ENCODE measurements at places on chromosomes 12 and 14. TPM values are rescaled to one million over a fixed set of nuclear protein-coding genes. Genes with fewer than 3 reads are reported as not detected.
A peak's percentile ranks its signal among the peaks of the same experiment; 100 is the strongest.

The NR4A1 gene
- 24.5 TPM for total RNA-seq

The GALNT6 gene
- 5.0 TPM for total RNA-seq

The HCAR1 gene
- total RNA-seq, result 8.0 TPM

The HOMEZ gene
- 15.0 TPM for total RNA-seq

The GALNT16 gene
- 9.5 TPM for total RNA-seq

The SLC5A8 gene
- 0.22 TPM for total RNA-seq

The PRPF39 gene
- total RNA-seq, result 42.3 TPM

The MYF6 gene
- 0.61 TPM for total RNA-seq

The CPM gene
- total RNA-seq, result 13.8 TPM

The MAP4K5 gene
- total RNA-seq, result 91.3 TPM

DNA sequence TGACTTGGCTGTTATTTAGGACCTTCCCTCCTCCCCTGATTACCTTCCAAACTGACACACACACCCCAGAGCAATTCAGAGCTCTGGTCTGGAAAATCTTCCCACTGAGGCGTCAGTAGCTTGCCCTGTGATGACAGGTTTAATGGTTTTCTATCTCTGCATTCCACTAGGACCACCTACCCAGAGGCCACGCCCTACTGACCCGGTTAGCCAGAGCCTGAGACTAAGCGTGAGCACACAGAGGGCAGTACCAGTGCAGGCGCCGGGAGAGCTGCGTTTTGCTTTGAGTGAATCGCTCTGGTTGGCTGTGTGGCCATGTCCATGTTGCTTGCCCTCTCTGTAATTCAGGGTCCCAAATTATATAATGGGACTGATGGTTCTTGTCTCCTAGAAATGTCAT is 36.2 kb upstream of the ATP2A2 start:
- H3K27me3 ChIP-seq, result no peaks in the 10 kb centered on the region
- H3K4me3 ChIP-seq, result no peak overlapping the region
- H3K36me3 ChIP-seq, result peaks cover 10% of the 10 kb centered on the region
- H3K4me1 ChIP-seq, result peaks cover 38% of the 10 kb centered on the region
- DNase-seq, result no peak

DNA sequence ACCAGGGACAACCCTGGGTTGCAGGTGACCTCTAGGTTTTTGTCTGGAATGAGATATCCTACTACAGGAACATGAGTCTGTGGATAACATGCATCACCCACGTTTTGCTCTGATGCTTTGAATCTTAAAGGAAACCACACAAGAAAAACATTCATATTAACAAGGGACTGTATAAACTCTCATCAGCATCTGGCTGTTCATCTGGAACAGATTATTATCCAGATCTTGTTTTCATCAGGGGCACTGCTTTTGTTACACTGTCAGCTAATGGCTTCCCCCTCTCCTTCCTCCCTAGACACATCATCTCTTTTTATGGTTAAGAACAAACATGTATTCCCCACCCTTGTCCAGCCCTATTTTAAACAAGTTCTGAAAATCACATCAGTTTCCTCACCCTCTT is 1095.7 kb downstream of the AACS start:
- H3K4me1 ChIP-seq, result no peaks in the 10 kb centered on the region
- H3K4me3 ChIP-seq, result no peak overlapping the region
- no peaks in the 10 kb centered on the region for H3K36me3 ChIP-seq
- DNase-seq, result no peak
- no peak overlapping the region for H3K27ac ChIP-seq
- H3K27me3 ChIP-seq, result no peaks in the 10 kb centered on the region

DNA sequence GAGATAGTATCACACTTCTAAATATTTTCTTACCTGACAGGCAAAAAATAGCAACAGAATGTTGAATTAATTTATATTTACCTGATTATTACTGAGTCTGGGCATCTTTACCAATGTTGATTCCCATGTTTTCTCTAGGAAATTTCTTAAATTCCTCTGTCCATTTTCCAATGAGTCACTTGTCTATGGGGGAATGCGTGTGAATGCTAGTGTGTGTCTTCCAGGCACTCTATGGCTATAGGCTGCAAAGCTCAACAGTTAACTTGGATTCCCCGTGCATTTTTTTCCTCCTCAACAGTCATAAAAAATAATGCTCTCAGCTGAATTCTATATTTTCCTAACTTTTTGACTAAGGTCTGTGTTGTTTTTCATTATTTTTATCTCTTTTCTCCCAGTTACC is 1385.8 kb upstream of the FLRT2 start:
- no peaks in the 10 kb centered on the region for H3K4me1 ChIP-seq
- H3K27ac ChIP-seq, result no peak overlapping the region
- H3K27me3 ChIP-seq, result no peaks in the 10 kb centered on the region
- H3K4me3 ChIP-seq, result no peak overlapping the region

- H3K4me1 ChIP-seq, result no peaks in the 10 kb centered on the region
- no peak overlapping the region for H3K4me3 ChIP-seq
- no peak for DNase-seq
- no peak overlapping the region for H3K27ac ChIP-seq
- H3K27me3 ChIP-seq, result no peaks in the 10 kb centered on the region
Measured at GRCh38 chr12:96274331-96274730, 80.2 kb downstream of the ELK3 start.

GRCh38 chr12:126706300-126706699 is 1560.7 kb upstream of the TMEM132C start:
- H3K27me3 ChIP-seq, result peaks cover 2% of the 10 kb centered on the region
- DNase-seq, result no peak
- H3K4me3 ChIP-seq, result no peak overlapping the region
- no peaks in the 10 kb centered on the region for H3K36me3 ChIP-seq
- no peak overlapping the region for H3K27ac ChIP-seq

GRCh38 chr12:13463189-13463588 is 266.7 kb downstream of the EMP1 start:
- no peak overlapping the region for H3K27ac ChIP-seq
- DNase-seq, result no peak
- no peaks in the 10 kb centered on the region for H3K27me3 ChIP-seq
- no peaks in the 10 kb centered on the region for H3K36me3 ChIP-seq
- H3K4me3 ChIP-seq, result no peak overlapping the region

DNA sequence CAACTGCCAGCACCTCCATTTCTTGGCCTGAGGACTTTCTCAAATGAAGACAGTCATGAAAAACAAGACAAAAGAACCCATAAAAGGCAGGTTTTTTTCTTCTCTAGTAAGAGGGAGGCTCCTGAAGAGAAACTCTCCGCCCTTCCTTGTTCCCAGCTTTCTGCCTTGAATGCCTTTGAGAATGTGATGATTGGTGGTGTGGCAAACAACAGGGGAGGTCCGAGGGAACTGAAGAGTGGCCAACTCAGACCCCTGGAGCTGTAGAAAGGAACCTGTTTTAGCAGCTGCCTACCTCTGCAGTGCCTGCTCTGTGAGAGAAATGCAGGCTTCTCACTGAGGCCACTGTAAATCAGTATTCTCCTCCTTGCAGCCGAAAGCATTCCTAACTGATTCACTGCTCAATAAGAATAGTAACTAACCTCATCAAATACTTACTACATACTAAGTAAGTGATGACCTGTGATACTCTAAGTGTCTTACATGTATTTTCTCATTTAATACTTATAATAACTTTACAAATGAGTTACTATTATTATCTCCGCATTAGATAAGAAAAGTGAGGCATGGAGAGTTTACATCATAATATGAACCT is 16.7 kb upstream of the ERC1 start:
- no peaks in the 10 kb centered on the region for H3K4me1 ChIP-seq
- no peak overlapping the region for H3K27ac ChIP-seq
- DNase-seq, result no peak
- no peaks in the 10 kb centered on the region for H3K27me3 ChIP-seq
- no peak overlapping the region for H3K4me3 ChIP-seq
- H3K36me3 ChIP-seq, result no peaks in the 10 kb centered on the region

GRCh38 chr12:56867216-56867615 is 67.0 kb downstream of the SDR9C7 start:
- H3K27me3 ChIP-seq, result no peaks in the 10 kb centered on the region
- no peak overlapping the region for H3K27ac ChIP-seq
- no peaks in the 10 kb centered on the region for H3K36me3 ChIP-seq
- H3K4me3 ChIP-seq, result no peak overlapping the region
- DNase-seq, result no peak

GRCh38 chr12:67436230-67436629 is 167.1 kb downstream of the CAND1 start:
- H3K27ac ChIP-seq, result no peak overlapping the region
- H3K27me3 ChIP-seq, result no peaks in the 10 kb centered on the region
- H3K36me3 ChIP-seq, result no peaks in the 10 kb centered on the region

DNA sequence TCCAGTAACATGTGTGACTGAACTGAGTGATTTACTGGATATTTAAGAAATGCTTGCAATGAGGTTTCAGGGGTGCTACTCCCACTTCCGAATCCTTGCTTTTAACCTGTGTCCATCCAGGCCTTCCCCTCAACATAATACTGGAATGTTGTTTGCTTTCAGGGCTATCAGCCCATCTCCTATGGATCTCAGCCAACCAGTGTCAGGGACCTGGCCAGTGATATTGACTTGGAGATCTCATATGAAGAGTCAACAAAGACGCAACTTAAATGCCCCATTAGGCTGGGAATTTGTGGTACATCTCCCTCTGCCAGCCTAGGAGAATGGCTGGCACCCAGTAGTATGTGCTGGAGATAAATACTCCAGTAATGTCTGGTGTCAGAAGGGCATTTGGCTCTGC is 889 bp upstream of the IFT43 start:
- no peaks in the 10 kb centered on the region for H3K27me3 ChIP-seq
- no peak overlapping the region for H3K4me3 ChIP-seq
- peaks cover 2% of the 10 kb centered on the region for H3K36me3 ChIP-seq
- peak overlapping the region; percentile 6 for H3K27ac ChIP-seq

GRCh38 chr14:63457498-63457897 is 85.7 kb downstream of the PPP2R5E start:
- H3K27me3 ChIP-seq, result no peaks in the 10 kb centered on the region
- H3K4me3 ChIP-seq, result no peak overlapping the region
- no peaks in the 10 kb centered on the region for H3K36me3 ChIP-seq

Data from spinal cord (tissue), 10 donors.